ENCODE measurements at places on chromosomes 6 and 20. TPM values are rescaled to one million over a fixed set of nuclear protein-coding genes. Genes with fewer than 3 reads are reported as not detected.

The BPIFB2 gene
- total RNA-seq, result not detected

DNA sequence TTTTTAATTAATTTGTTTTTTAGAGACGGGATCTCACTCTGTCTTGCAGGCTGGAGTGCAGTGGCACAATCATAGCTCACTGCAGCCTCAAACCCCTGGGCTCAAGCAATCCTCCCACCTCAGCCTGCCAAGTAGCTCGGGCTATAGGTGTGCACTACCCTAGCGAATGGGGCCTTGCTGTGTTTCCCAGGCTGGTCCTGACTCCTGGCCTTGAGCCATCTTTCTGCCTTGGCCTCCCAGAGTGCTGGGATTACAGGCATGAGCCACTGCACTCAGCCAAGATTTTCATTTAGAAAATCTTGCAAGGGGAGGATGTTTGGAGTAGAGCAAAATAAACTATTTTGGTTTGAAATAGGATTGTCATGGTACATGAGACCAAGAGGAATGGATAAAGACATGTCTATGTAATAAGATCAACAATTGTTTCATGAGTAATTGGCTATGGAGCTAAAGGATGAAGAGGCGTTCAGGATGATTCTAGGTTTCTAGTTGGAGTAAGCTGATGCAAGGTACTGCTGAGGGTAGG is 237.8 kb downstream of the UST start:
- no peak for DNase-seq

DNA sequence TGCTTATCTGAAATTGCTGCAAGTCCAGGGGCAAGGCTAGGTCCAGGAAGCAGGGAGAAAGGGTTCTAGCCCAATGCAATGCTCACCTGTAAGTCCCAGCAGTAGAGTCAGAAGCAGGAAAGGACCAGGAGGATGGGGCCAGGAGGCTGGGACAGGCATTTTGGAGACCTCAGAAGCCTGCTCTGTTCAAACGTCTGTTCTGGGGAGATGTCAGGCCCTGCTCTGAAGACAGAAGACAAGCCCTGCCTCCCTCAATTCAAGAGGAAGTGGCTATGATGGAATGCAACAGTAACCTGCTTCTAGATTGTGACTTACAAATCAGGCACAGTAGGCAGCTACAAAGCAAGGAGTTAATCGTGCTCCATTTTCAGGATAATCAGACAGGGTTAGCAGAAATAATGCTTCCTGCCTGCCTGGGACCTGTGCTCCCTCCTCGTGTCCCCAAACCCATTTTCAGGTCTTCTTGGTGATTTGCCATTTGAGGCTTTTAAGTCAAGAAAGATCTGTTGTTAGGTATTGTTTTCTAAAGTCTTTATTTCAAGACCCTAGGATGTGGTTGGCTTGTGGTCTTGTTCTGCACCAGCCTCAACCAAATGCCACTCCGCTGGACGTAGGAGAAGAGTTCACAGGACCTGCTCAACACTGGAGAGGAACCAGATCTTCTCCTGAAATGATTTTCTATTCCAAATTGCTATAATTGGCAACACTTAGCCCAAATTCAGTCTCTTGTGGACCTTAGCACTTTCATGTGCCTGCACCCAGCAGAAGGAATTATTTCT is at the start of gene SIRPG:
Gene SIRPG, minus strand, starts transcription at position 224 of the 779 bp plus-strand sequence. Its CDS starts 65 bp downstream, at position 159.
- no peak for DNase-seq

- no peak for DNase-seq
Measured at GRCh38 chr6:56914798-56915658, 39.9 kb upstream of the BEND6 start.

GRCh38 chr20:47642624-47643023 is 140.9 kb downstream of the NCOA3 start:
- no peak for DNase-seq

The WFDC10B gene
- total RNA-seq, result not detected

- DNase-seq, result no peak
Measured at GRCh38 chr20:19368351-19368750, 155.9 kb downstream of the SLC24A3 start.

The RAET1L gene
- not detected for total RNA-seq

- DNase-seq, result peak; percentile 10
Measured at GRCh38 chr6:498795-499231, 107.3 kb downstream of the IRF4 start.

DNA sequence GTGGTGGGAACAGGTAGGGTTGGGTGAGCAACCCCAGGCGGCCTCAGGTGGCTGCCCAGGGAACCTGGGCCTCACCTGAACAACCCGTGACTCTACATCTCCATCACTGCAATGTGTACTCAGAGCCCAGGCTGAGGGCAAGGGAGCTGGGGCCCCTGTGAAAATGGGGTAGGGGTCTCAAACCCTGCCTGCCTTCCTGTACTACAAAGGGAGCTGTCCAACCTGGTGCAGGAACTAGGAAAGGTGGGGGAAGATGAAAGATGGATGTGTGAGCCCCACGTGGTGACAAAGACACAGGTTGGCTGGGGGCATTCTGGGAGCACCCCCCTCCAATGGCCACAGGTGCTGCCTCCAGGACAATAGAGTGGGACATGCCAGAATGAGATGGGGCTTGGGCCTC is 62.1 kb upstream of the SLC2A12 start:
- DNase-seq, result no peak

DNA sequence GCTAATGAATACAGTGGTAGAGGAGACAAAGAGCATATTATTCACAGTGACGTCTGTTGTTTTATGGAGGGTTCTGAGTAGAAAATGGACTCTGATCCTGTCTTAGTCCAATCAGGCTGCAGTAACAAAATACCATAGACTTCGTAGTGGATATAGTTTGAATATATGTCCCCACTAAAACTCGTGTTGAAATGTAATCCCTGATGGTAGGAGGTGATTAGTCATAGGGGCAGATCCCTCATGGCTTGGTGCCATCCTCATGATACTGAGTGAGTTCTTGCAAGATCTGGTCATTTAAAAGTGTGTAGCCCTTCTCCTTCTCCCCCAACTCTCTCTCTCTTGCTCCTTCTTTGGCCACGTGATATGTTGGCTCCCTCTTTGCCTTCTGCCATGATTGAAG is 82.5 kb downstream of the CD83 start:
- no peak for DNase-seq

The OPN5 gene
- total RNA-seq, result not detected

DNA sequence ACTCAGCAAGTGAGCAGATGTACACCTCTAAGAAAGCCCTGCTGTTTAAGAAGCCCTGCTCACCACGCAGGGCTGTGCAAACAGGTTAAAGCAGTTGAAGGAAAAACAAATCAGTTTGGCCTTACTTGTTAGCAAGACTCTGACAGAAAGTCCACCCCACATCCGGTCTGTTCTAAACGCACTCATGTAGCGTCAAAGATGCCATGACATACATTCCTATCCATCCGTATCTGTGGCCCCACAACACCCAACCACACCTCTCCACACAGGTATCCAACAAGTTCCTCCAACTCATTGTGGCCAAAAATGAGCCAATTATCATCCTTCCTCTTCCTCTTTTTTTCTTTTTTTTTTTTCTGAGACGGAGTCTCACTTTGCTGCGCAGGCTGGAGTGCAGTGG is 22.8 kb upstream of the RAB22A start:
- no peak for DNase-seq

The TAP1 gene
- total RNA-seq, result 31.7 TPM

GRCh38 chr20:47215653-47216397 is 140.7 kb downstream of the ZMYND8 start:
- no peak for DNase-seq

DNA sequence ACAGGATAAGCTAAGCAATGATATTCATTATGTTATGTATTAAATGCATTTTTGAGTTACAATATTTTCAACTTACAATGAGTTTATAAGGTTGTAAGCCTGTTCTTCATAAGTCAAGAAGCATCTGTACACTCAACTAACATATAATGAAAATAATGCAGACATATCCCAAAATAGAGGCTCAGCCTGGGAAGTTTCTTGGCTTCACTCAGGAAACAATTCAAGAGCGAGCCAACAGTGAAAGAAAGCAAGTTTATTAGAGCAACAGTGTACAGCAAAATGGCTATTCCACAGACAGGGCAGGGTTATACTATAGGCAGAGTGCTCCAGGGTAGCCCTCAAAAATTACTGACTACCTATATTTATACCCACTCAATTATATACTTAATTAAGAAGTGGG is 1581.8 kb downstream of the HACE1 start:
- DNase-seq, result no peak

DNA sequence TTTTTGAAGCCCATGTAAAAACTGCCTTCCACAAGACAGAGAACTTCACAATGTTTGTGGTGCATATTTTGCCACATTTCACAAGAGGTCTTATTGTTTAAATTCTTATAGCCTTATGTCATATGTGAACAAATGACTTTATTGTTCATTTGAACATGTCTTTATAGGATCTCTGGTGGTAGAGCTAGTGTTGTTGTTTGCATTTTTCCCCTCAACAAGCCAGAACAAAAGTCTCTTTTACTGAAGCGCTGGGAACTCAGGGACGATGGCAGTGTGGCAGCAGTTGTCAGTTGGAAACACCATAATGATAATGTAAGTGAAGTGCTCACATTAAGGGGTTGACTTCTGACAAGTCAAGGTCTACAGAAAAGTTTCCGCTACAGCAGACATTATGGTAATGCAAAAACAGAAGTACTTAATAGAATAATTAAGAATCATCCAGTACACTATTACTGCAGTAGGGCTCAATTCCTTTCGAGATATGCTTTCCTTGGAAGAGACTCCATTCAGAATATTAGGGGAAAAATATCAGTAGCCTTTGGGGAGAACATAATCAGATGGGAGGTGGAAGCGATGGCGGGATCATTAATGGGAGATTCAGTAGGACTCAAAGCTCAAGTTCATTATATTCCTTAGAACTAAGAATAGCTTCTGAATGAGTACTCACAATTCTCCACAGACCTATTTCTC is 180.0 kb downstream of the GJA10 start:
- DNase-seq, result no peak

DNA sequence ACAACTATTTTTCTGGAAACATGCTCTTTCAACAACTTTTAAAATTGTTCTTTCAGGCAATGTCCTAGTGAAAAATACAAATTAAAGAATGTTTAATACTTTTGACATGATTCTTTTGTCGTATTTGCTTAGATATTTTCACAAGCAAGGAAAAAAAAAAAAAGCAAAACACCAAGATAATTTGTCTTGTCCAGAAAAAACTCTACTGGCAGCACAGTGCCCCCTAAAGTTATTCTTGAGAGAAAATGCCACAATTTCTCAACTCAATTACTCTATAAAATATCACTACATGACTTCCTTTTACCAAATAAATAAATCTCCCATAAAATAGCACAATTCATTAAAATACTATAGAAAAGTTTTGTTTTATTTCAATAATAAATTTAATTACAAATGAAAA is 652.5 kb upstream of the EPHA7 start:
- no peak for DNase-seq

The MBOAT1 gene
- total RNA-seq, result 8.1 TPM

The FBXO5 gene
- total RNA-seq, result 4.0 TPM

- no peak for DNase-seq
Measured at GRCh38 chr6:154301086-154301625, 55.4 kb downstream of the IPCEF1 start.

DNA sequence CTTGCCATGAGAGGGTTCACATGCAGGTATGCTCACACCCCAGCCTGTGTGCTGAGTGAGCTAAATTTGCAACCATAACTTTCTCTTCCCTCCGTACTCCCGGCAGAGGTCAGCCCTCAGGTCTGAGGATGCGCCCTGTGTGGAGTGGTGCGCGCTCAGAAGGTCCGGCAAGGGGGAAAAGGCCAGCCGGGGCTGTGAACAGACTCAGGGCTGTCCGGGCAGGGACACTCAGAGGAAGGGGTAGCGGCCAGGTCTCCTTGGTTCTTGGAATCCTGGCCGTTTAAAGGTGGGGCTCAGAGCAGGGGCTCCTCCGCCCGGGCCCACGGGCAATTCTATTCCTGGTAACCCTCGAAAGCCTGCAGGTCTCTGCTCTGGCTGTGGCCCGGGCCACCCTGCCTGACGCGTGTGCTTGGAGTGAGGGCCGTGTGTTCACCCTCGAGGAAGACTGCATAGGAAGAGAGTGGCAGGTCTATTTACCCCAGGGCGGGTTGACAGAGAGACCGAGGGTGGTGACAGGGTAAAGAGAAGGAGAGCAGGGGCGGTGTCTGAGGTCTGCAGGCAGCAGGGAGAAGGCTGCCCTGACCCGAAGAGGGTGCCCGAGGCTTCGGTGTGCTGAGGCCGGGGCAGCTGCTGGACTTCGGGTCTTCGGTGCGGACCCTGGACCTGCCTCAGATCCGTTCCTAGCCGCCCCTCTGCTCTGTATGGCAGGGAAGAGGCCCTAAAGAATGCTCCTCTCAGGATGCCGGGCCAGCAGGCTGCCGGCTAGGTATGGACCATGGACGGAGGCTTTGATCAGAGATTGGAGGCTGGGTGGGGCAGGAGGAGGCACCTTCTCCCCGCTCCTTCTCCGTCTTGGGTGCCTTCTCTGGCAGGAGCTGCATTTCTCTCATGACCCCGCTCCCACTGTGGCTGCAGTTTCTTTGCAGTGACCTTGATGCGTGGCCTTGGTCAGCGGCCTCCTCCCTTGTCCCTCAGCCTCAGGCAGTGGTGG is 131.1 kb upstream of the ARMC2 start:
- DNase-seq, result no peak

The PHACTR2 gene
- total RNA-seq, result 145 TPM

The MAP7 gene
- 0.44 TPM for total RNA-seq

- no peak for DNase-seq
Measured at GRCh38 chr6:138377844-138378243, at the start of gene SMIM28. Gene SMIM28, plus strand, starts transcription at chr6:138377905. Its CDS starts 168 bp downstream, at chr6:138378073.

- no peak for DNase-seq
Measured at GRCh38 chr6:78062993-78063392, 410.2 kb downstream of the MEI4 start.

The FHL5 gene
- total RNA-seq, result not detected

GRCh38 chr6:10482636-10483257 is 38.4 kb upstream of the GCNT2 start:
- DNase-seq, result no peak

GRCh38 chr20:2152317-2152716 is 50.7 kb downstream of the STK35 start:
- DNase-seq, result no peak

The POM121L2 gene
- not detected for total RNA-seq

DNA sequence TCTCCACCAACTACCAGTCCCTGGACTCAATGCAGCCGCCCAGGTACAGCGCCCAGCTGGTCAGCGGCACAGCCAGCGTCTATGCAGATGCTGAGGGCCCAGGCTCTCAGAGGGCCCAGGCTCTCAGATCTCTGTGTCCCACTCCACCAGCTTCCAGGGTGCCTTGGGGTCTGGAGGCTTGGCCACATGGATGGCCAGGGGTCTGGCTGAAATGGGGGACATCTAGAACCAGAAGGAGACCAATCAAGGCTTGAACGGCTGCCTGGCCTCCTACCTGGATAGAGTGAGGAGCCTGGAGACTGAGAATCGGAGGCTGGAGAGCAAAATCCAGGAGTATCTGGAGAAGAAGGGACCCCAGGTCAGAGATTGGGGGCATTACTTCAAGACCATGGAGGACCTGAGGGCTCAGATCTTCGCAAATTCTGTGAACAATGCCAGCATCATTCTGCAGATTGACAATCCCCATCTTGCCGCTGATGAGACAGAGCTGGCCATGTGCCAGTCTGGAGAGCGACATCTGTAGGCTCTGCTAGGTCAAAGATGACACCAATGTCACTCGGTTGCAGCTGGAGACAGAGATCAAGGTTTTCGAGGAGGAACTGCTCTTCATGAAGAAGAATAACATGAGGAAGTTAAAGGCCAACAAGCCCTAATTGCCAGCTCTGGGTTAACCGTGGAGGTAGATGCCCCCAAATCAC is 44.1 kb upstream of the GRM4 start:
- no peak for DNase-seq

The TMEM242 gene
- 5.2 TPM for total RNA-seq

The SLC17A9 gene
- 3.9 TPM for total RNA-seq

GRCh38 chr6:96794980-96795379 is 42.3 kb downstream of the GPR63 start:
- DNase-seq, result no peak

The MCM9 gene
- total RNA-seq, result 11.7 TPM

The AIF1 gene
- total RNA-seq, result not detected

All from lung microvascular endothelial cell (primary cell).